ENCODE measurements at places on chromosomes 7 and 10.

DNA sequence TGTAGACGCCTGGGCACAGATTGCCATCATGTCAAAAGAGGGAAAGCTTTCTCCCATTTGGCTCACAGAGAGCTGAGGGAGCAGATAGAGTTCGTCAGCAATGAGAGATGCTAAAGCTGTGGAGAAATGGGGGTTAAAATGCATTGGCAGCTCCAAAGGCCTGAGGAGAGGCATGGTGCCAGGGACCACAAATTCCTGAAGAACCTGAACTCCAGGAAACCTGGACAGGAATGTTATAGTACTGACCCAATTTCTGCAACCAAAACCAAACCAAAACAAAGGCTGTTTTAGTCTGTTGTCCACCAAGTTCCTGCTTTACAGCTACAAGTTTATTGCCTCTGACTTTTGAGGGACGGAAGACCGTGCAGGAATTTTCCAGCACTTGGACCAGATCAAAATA is 575.7 kb downstream of the REEP3 start:
- no peak for DNase-seq

DNA sequence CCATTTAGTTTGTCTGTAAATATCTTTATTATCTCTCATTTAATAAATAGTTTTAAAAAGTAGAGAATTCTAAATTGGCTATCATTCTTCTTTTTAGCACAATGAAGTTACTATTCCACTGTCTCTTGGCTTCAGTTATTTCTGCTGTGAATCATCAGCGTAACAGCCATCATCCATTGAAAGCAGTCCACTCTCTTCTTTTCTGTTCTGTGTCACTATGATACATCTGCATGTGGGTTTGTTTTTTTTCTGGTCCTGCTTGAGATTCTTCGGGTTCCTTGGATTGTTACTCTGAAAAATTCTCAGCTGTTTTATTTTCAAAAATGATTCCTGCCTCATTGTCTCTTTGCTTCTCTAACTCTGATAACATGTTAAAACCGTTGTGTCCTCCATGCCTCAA is 52.5 kb downstream of the CSGALNACT2 start:
- DNase-seq, result no peak

- no peak for DNase-seq
These were observed 205.5 kb upstream of the CDC14C start for GRCh38 chr7:48718731-48719378.

GRCh38 chr10:70962686-70963085 is 74.3 kb upstream of the PCBD1 start:
- DNase-seq, result no peak
